ENCODE measurements at places on chromosomes 4 and X.

- no peak for DNase-seq
Measured at GRCh38 chrX:44844204-44844603, 383 bp downstream of the DUSP21 start.

GRCh38 chr4:24980064-24980690, 50.6 kb downstream of the LGI2 start:
- peak; percentile 39 for DNase-seq

- no peak for DNase-seq
Measured at GRCh38 chrX:48086082-48086481, 14.6 kb upstream of the ZNF630 start.

GRCh38 chr4:55358246-55358645, 12.2 kb downstream of the SRD5A3 start:
- DNase-seq: no peak

GRCh38 chr4:55635282-55635681, 816 bp downstream of the NMU start:
- no peak for DNase-seq
